NCI-H1105 (cell line): ENCODE measurements at places on chromosomes 3 and 15.

DNA sequence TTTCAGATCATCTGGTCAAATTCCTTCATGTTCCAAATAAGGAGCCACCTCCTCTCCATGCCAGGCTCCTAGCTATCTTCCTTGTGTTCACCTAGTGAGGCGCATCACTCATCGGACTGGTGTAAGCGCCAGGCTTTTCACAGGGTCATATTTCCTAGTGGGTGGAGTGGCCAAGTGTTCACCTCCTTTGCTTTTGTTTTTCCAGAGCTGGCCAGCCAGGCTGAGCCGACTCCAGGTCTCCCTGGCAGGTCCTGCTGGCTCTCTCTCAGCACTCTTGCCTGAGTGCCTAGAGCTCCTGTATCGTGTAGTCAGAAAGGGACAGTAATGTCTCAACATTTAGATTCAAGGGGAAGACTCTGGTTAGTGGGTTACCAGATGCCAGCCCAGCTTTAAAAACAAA, 31.0 kb downstream of the HEG1 start:
- DNase-seq = no peak

DNA sequence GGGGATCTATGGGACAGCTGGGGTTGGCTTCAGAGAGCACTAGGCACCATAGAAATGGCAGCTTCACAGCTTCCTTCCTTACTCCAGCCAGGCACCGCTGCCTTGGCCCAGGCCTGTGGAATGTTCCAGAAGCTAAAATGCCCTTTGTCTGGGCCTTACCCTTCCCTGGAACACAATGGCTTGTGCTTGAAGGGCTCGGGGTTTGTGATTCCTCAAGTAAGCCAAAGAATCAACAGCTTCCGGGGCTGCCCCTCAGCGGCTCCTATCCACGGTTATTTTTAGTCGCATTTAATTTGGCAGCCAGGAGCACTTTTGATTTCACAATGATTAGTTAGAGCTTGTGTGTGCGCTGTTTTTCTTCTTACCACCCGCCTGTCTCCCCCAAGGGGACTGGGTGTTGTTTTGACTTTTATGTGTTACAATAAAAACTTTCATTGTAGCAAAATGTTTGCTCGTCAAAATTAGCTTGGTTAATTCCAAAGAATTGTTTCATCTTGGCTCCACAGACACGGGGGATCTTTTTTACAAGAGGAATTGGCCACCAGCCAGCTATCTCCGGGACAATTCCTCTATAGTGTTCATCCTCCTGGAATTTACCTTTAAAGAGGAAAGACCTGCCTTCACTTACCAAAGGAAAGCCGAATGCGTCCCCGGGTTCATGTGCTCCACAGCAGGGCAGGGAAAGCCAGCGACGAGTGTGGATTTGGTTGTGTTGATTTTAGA, 73.8 kb downstream of the TLE3 start:
- peak; percentile 61 for DNase-seq

DNA sequence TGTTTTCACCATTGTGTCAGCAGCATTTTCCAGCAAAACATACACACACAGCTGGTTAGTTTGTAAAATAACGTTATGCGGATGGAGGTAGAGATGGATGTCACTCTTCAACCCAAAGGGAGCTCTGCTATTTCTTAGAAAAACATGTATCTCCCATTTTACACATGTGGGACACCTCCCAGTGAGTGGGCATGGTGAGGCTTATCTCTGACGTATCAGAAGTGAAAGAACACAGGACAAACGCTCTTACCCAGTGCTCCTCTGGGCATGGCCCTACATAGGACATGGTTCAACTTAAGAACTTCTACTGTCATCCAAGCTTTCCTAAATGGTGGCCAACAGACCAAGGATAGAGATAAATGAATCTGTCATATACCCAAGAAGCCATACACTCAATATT, 2.1 kb downstream of the FAM240A start:
- DNase-seq = no peak

DNA sequence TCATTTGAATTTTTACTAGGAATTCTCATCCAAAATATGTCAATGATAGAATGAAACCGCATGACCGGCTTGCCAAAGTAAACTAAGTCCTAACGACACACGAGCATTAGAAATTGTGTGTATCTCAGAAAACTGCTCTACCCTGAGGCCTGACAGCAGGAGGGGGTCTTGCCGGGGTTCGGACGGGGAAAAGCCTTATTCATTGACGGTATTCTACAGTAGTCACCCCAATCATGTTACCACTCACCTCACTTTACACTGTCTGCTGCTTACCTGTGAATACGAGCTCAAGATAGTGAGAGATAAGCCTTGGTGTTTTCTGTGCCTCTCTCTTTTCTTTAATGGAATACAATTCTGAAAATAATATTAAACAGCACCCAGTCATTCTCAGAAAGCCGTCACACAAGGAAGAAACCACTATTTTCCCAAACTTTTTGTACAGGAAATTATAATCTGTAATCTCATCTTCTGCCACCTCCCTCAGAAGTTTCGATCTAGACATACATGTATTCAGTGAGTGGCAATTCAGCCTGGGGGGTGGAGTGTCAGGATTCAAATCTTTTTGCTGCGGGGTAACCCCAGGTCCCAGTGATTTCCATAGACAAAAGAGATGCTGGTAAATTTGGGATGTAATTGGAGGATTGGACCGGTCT, 492 bp upstream of the FAM43A start:
- DNase-seq = no peak

- no peak for DNase-seq
Measured at GRCh38 chr3:52026041-52026440, 30.3 kb downstream of the DUSP7 start.

- no peak for DNase-seq
Measured at GRCh38 chr3:162142511-162142910, 645.9 kb downstream of the OTOL1 start.

DNA sequence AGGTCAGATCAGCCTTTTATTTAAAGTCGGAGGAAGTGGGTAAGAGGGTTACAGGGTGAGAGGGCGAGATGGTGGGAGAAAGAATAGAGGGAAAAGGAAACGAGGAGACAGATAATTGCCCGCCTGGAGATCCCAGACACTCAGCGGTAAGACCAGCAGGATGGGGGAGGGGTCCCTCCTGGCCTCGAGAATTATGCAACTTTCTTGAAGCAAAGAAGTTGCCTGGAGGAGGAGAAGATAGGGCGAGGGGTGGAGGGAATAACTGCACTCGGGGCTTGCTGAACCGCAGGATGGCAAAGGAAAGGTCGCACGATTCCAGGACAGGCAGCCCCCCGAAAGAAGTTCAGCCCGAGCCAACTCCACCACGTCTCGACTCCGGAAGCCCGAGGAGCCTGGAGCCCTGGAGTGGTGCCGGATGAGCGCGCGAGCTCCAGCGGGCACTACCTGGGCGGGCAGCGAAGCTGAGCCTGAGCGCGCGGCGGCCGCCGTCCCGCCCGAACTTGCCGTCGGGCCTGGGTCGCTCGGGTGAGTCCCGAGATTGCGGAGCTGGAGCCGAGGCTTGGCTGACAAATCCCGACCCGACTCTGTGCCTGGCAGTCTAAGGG, 402 bp downstream of the WWTR1 start:
- DNase-seq = no peak

- no peak for DNase-seq
Measured at GRCh38 chr3:24302396-24302795, 192.3 kb downstream of the THRB start.

DNA sequence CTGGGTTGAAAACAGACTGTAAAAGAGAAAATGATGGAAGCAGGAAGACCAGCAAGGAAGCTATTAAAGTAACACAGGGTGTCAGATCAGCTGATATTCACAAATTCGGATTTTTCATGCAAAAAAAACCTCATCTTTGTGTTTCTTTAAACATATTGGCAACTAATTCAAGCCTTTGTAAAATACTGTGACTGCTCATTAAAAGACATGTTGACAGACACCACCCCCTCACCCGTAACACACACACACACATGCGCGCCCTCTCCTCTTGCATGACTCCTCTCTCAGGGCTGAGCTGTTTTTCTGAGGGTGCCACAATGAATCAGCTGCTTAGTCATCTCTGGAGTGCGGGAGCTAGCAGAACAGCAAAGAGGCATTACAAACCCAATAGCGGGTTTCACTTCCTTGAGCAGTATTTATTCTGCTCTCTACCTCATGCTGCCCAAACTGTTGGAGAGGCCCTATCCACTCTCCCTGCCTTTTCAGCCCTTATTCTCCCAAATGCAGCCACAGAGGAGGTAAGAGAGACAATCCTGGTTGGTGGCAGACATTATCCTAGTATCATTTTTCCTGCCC, 35.8 kb upstream of the CCDC80 start:
- DNase-seq = no peak

- DNase-seq = peak; percentile 30
Measured at GRCh38 chr3:25783661-25784512, 644 bp upstream of the NGLY1 start.

GRCh38 chr3:118636841-118637240, 397.8 kb downstream of the IGSF11 start:
- DNase-seq = no peak

DNA sequence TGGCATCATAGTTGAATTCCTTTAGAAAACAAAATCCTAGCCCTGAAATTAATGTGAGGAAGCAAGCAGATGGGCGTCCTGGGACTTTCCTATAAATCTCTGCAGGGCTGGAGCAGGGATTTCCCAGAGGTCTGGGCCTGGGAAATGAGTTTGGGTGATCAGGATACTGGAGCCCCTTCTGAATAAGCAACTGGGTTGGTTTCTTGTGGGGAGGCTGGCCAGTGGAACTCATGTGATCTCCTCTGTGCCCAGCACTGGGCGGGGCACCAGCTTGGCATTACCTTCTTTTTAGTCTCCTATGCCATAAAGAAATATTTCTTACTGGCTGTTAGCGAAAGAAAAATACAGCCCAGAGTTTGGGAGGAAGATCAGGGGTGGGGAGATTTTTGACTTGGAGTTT, 1.7 kb downstream of the THSD4 start:
- no peak for DNase-seq
